NCI-H1105 treated with DMSO at 0.1 percent for 48 hours (cell line): ENCODE measurements at places on chromosomes 7 and 10.
A peak's percentile ranks its signal among the peaks of the same experiment; 100 is the strongest.

- DNase-seq, result no peak
These were observed 12.0 kb upstream of the LIPA start for GRCh38 chr10:89263531-89263930.

DNA sequence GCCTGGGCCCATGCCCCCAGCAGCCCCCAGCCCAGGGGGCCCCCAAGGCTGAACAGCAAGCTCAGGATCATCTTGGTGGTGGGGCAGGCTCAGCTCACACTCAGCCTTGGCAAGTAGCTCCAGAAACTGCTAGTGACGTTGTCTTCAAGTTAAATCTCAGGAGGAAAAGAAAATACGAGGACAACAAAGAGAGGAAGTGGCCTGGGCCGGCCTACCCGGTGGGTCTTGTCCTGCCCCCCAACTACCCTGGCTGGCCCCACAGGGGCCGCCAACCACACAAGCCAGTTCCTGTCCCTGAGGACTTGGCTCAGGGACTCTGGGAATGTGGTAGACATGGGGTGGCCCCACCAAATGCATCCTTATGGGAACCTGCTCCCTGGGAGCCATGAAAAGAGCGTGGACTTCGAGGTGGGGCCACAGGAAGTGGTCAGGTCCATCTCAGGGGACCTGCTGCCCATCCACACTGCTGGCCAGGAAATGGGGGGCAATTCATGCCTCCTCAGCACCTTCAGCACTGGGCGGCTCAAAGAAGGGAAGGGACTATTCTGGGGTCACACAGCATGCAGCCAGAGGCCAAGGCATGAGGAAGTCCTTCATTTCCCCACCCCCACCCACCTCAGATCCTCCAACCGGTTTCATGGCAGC is at the start of gene MMRN2:
Gene MMRN2, minus strand, starts transcription at position 145 of the 645 bp plus-strand sequence. Its CDS starts 74 bp downstream, at position 71.
- DNase-seq, result no peak

DNA sequence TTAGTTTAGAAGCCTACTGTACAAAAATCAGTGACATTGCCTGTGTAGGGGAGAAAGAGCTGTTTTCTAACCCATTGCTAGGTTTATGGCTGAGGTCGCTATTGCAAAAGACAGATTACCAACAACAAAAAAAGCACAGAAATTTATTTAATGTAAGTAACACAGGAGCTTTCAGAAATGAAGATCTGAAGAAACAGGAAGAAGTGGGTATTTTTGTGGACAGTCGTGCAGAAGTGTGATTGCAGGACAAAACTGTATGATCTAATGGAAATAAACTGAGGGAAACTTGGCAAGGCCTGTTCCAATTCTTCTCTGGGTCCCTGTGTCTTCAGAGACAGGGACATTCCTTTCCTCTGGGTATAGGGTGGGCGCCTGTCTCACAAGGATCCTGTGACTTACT is 87.4 kb downstream of the APBB1IP start:
- DNase-seq, result no peak

DNA sequence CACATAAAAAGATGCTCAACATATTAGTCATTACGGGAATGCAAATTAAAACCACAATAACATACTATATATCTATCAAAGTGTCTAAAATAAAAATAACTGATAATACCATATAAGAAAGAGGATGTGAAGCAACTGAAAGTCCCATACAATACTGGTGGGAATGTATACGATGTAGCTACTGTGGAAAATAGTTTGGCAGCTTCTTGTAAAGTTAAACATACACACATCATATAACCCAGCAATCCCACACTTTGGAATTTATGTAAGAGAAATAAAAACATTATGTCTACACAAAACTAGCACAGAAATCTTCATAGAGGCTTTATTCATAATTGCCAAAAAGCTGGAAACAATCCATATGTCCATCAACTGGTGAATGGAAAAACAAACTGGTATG is 10.5 kb upstream of the COMMD3 start:
- DNase-seq, result no peak

- no peak for DNase-seq
These were observed 676.4 kb upstream of the NRP1 start for GRCh38 chr10:34010891-34011290.

- DNase-seq, result no peak
These were observed 27.9 kb upstream of the R3HCC1L start for GRCh38 chr10:98106531-98106930.

GRCh38 chr10:12405342-12406320 is 56.3 kb downstream of the CAMK1D start:
- peak; percentile 20 for DNase-seq

GRCh38 chr10:10362800-10363199 is 654.9 kb upstream of the CELF2 start:
- no peak for DNase-seq

DNA sequence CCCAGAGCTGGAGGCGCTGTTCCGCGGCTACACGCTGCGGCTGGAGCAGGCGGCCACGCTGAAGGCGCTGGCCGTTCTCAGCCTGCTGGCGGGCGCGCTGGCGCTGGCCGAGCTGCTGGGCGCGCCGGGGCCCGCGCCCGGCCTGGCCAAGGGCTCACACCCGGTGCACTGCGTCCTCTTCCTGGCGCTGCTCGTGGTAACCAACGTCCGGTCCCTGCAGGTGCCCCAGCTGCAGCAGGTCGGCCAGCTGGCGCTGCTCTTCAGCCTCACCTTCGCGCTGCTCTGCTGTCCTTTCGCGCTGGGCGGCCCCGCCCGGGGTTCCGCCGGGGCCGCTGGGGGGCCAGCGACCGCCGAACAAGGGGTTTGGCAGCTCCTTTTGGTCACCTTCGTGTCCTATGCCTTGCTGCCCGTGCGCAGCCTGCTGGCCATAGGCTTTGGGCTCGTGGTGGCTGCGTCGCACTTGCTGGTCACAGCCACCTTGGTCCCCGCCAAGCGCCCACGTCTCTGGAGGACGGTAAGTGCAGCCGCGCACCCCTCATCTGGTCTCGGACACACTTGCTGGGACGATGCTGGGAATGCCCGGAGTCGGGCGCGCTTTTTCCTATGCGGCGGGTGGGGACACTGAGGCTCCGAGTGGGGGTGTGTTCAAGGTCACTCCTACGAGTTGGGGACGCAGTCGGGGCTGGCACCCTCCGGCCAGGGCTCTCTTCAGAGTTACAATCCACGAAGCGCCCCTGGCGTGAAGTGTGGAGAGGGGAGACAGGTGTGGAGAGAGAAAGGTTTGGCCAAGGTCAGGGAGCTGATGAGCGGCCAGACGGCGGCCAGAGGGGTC is 717 bp downstream of the ADCY1 start:
- DNase-seq, result peak; percentile 39

DNA sequence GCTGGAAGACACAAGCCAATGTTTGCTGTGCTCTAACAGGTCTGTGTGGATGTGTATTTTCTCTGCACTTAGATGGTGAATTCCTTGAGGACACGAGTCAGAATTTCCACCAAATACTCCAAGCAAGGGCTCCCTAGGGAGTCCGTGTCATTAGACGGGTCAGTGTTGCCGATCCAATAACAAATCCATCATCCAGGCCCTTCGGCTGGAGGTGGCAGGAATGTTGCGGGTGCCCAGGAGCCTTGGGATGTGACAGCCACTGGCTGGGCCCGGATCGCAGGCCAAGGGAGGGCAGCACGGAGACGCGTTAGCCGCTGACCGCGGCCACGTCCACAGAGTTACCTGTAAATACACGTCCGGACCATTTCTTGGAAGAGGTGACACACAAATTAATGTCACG is 186.8 kb downstream of the WDR37 start:
- no peak for DNase-seq

DNA sequence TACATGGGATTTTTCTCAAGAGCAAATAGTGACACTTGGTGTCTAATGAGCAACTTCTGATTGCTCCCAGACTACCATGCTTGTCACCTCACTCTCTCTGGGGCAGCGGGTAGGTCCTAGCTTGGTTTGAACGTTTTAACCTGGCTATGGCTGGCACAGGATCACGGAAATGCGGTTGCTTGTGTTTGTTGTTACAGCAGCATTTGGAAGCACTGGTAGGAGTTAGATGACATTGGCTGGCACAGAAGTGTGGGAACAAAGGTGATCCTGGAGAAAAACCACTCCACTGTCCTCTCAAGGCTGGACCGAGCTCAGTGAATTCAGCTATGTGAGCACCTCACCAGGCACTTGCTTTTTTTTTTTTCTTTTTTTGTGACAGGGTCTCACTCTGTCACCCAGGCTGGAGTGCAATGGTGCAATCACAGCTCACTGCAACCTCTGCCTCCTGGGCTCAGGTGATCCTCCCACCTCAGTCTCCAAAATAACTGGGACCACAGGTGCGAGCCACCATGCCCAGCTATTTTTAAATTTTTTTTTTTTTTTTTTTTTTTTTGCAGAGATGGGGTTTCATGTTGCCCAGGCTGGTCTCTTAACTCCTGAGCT is 3.5 kb upstream of the PFKFB3 start:
- no peak for DNase-seq
